ENCODE measurements at places on chromosomes 3 and 15. TPM values are rescaled to one million over a fixed set of nuclear protein-coding genes. Genes with fewer than 3 reads are reported as not detected.

DNA sequence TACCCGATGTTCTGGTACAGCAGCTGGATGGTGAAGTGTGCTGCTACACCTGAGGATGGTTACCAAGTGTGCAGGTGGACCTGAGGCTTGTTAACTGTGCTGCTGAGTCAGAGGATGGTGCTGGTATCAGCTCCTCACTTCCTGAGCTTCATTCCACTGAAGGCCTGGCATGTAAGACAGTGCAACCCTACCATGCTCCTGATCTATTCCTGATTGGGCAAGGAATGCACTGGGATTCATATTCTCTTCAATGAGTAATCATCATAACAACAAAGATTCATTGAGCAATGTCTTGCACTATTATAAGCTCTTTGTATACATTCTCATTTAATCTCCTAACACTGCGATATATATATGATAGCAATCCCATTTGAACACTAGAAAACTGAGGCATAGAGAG lies 62.9 kb upstream of the THSD4 start:
- no peak for DNase-seq

GRCh38 chr3:73448761-73449301 lies 175.9 kb downstream of the PDZRN3 start:
- DNase-seq = no peak

DNA sequence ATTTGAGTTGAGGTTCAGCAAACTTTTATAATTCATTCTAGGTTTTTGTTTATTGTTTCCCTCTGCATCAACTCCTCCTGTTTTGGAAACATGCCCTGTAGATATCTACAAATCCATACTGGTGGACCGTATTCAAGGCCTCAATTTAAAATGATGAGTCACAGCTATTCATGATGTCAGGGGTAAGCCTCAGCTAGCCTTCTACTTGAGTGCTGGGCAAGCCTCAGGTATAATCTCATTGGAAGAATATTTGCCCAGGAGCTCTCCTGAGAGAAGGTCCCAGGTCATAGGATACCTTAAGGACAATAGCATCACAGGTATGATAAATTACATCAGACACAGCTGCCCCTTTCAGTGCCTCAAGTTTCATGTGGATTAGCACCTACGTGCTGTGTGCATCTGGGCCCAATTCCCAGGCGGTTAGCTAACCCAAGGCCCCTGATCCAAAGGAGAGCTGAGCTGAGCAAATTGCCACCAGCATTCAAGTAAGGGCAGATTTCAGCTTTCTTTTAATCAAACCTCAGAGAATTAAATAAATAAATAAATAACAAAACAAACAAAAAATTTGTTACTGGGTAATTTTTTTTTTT lies 87.5 kb downstream of the KCNMB2 start:
- no peak for DNase-seq

GRCh38 chr3:160757233-160758106 lies 1.4 kb downstream of the PPM1L start:
- DNase-seq = no peak

DNA sequence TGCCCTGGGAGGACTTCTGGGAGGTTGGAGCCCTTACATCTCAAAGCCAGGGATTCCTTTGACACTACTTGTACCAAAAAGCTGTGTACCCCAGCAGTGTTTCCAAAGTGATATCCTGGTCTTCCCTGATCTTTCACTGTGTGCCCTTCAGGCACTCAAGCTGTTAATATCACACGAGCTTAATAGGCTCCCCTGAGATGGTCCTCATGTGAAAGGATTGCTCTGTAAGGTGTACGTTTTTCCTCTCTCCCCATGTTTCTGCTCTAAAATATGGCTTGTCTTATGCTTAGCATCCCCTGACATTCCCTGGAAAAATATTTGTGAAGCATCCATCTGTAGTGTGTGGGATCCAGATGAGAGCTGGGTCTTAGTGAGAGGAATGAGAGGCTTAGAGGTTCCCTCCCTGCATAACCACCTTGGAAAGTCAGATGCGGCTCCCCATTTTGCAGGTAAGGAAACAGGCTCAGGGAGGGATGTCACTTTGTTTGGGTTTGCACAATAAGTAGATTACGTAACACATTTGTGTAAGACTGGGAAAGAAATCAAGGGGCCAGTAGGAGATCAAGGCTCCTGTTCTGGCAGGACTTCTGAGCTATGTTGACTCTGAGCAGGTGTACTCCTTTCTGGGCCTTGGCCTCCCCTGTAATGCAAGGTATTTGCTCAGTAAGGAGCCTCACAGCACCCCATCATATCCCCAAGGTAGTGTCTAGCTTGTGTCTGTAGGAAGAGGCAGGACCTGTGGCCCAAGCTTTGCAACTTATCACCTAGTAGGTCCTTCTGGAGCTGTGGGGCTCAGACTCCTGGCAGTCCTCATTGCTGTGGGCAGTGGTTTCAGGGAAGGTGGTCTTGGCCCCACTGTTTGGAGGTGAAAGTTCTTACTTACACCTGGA lies 667 bp upstream of the ACOX2 start:
- DNase-seq = no peak

DNA sequence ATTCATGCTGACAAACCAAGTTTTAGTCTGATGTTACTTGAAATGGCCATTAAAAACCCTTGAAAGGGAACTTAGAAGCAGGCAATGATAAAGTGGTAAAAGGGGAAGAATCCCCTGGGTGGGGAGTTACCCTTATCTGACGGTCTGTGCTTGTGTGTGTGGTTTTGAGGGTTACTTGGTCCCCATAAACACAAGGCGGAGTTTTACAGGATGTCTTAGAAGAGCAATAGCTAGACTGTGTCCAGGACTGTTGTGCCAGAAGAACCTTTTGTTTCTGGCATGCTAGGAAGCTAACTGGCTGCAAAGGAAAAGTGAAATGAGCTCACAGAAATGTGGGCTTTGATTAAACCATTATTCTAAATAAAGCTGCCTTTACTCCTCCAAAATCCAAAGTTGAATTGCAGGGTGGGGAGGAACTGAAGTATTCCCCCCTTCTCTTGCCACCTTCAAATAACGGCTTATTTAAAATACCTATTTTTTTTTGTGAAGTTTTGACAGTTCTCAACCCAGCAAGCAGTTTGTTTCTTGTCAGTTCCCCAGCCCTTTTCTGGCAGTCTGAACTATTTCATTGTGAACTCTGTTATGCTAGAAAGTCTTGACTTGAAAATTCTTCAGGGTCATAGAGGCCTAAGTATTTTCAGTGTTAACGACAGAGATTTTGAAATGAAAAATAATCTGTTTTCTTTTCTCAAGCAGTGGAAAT lies 443.5 kb downstream of the OTOL1 start:
- DNase-seq = no peak

GRCh38 chr3:178966299-178967176 lies 105.1 kb downstream of the ZMAT3 start:
- no peak for DNase-seq

GRCh38 chr15:94021621-94022320 lies 209.6 kb upstream of the MCTP2 start:
- DNase-seq = no peak

GRCh38 chr3:110576960-110577359 lies 494.7 kb upstream of the NECTIN3 start:
- DNase-seq = no peak

- DNase-seq = no peak
Measured at GRCh38 chr3:162332344-162332743, 835.7 kb downstream of the OTOL1 start.

GRCh38 chr3:50478671-50479260 lies 24.7 kb downstream of the CACNA2D2 start:
- no peak for DNase-seq

- DNase-seq = no peak
Measured at GRCh38 chr3:79009861-79010260, 757.9 kb downstream of the ROBO1 start.

GRCh38 chr3:114217266-114217665 lies 20.1 kb downstream of the ZNF80 start:
- DNase-seq = no peak

DNA sequence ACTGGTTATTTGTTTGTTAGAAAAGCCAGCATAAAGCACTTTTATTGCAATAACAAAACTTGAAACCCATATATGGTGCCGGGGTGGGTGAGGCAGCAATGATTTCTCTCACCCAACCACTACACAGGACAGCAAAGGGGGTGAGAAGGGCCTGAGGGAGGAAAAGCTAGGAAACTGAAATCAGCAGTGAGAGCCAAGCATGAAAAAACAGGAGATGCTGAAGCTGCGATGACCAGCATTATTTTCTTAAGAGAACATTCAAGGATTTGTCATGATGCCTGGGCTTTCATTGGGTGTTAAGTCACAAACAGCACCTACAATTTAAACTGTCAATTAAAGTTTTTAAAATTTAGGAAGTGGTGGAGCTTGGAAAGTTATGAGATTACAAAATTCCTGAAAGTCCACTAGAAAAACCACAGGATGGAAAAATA lies 11.9 kb upstream of the TM4SF4 start:
- DNase-seq = no peak

- no peak for DNase-seq
Measured at GRCh38 chr3:18544146-18544545, 119.0 kb upstream of the SATB1 start.

DNA sequence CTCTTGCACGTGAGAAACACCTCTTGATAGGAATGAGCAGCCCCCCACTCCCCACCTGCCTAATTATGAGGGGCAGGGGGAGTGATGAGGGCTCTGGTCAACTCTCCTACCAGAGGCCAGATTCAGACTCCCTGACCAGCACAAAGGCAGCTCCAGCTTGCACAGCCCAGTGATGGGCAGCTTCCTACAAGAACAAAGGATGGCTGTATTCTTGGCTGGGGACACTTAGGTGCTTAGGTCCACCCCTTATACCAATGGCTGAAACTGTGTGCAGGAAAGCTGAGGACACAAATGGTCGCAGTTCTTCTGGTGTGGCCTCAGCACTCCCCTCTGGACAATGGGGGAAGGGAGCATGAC lies 81.8 kb downstream of the IQSEC1 start:
- no peak for DNase-seq

- DNase-seq = no peak
Measured at GRCh38 chr3:23952646-23953045, 7.6 kb downstream of the NR1D2 start.

C3orf49 gene
- total RNA-seq = not detected

ZNF710 gene
- total RNA-seq = 10.3 TPM

SLCO2A1 gene
- 115 TPM for total RNA-seq

ACTC1 gene
- 47.7 TPM for total RNA-seq

STRIT1 gene
- not detected for total RNA-seq

RTP4 gene
- total RNA-seq = 0.63 TPM

LOXL1 gene
- 321 TPM for total RNA-seq

RFTN1 gene
- total RNA-seq = 69.7 TPM
